ENCODE measurements at places on chromosomes 12 and 14.

DNA sequence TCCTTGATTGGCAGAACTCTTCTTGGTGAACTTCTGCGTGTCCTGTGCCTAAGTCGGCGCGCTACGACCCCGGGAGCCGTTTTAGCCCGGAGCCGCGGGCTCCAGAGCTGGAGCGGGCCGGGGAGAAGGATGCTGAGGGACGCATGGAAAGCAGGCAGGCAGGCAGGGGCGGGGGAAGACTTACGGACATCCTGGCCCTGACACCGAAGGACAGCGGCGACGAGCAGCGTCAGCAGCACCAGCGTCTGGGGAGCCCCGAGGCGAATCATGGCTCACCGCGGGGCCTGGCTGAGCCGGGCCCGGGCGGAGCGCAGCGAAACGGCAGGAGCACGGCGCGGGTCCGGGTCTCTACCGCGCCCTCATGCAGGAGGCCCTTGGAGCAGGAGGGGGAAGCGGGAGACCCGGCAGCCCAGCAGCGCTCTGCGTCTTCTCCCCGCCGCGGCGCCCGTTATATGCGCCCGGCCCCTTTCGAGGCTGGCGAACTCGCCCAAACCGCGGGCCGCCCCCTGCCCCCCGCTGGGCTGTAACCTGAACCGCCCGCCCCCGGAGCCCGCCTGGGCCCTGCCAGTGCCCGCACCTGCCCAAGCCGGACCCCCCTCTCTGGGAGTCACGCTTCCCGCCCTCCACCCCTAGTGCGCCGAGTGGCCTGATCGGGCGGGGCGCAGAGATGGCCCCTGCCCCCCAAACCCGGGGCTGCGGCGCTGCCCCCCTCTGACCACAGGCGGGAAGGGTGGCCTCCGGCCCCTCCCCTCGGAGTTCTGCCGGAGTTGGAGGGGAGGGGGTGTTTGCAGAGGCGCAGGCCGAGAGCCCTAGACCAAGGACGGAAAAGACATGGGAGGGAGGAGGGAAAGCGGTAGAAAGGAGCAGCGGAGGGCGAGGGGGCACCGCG lies at the start of gene COL2A1:
Gene COL2A1 (minus strand): TSS at position 424 of the 889 bp plus-strand sequence. CDS start 155 bp downstream, at position 269.
- DNase-seq: no peak

GRCh38 chr12:123726244-123726643 lies 14.1 kb downstream of the ATP6V0A2 start:
- DNase-seq: no peak

GRCh38 chr12:94544355-94544754 lies 84.7 kb upstream of the CEP83 start:
- DNase-seq: no peak

GRCh38 chr12:54142114-54142475 lies 46.7 kb downstream of the SMUG1 start:
- DNase-seq: no peak

DNA sequence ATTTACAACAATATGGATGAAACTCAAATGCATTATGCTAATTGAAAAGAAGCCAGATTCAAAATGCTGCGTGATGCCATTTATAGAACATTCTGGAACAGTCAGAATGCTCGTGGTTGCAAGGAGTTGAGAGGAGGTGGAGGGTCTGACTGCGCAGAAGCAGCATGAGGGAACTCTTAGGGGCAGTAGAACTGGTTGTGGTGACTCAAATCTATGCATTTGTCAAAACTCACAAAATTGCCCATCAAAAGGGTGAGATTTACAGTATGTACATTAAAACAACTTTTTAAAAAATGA lies 113.7 kb upstream of the PDZRN4 start:
- DNase-seq: no peak

- no peak for DNase-seq
Observed at GRCh38 chr12:131941987-131942341, 7.8 kb upstream of the EP400 start.

DNA sequence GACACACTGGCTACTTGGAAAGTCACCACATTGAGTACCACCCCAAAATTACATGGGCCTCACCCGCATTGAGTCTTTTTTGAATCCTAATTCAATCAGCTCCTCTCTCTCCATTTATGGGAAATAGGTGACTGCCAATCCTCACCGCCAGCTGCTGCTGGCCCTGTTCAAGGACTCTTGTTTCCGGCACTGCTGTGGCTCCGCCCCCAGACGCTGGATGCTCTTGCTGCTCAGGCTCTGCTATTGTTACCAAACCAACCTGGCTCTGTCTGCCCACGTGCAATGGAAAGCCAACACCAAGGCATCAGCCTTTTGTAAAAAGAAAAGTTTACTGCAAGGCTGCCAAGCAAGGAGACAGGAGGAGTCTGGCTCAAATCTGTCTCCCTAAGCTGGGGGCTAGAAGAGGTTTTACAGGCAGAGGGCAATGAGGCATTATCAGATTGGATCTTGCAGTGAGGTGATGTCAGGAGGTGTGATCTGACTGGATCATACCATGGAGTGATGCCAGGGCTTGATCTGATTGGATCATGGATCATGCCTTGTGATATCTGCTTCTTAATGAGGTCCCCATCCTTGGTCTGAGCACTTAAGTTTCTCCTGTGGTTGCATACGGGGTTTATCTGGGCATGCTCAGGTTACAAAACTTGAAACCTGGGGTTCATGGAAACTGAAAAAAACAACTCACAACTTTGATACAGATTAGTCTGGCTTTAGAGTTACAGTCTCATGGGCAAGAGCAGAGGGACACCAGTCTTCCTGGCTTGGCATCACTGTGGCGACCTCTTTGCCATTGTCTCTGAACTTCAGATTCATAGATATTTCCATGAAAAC lies 117.1 kb upstream of the SLC35F4 start:
- no peak for DNase-seq

- DNase-seq: no peak
Observed at GRCh38 chr14:30403791-30404190, 155.2 kb upstream of the G2E3 start.

DNA sequence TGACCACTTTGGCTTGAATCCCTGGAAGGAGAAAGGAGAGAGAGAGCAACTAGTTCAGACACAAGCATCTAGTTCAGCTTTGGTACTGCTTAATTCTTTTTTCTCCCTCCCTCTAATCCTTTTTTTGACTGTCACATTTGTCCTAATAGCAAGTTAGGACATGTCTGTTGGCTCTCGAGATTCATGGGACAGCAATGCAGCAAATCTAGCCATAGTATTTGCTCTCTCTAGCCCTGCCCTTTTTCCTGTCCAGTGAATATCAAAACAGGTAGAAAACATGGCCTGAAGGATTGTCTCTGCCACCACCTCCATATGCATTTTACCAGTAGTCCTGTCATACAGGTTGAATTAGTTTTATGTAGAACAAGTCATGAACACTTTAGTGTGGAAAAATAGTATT lies 116.4 kb downstream of the PTPRB start:
- no peak for DNase-seq

GRCh38 chr12:47876440-47876960 lies 28.3 kb downstream of the VDR start:
- no peak for DNase-seq

DNA sequence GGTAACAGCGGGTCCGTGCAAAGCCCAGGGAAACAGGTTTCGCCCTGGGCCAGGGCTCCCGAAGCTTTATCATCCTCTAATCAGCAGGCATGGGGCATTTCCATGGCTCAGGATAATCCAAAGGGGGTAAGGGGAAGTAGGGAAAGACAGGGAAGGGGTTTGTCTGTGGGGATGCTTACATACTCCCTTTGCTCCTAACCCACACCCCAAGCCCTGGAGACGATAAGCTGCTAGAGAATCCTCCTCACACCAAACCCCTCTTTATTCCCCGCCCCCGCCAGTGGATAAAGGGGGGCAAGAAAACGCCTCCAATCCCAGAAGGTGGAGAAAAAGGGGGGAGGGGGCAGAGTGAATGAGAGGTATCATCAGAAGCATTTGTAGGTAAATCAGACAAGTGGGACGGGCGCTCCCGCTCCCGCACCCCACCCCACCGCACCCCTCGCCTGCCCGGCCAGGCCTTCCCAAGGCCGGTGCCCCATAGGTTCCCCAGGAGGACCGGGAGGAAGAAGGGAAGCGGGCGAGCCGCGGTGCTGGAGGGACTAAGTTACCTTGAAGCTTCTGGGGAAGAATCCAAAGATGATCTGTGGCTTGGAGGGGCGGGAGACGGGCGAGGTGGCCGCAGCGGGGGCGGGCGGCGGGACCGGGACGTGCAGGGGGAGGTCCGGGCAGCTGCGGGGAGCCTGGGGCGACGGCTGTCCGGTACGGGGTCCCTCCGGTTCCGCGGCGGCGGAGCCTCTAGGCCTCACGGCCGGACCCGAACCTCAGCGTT lies 762 bp downstream of the PPP2R5E start:
- DNase-seq: no peak

DNA sequence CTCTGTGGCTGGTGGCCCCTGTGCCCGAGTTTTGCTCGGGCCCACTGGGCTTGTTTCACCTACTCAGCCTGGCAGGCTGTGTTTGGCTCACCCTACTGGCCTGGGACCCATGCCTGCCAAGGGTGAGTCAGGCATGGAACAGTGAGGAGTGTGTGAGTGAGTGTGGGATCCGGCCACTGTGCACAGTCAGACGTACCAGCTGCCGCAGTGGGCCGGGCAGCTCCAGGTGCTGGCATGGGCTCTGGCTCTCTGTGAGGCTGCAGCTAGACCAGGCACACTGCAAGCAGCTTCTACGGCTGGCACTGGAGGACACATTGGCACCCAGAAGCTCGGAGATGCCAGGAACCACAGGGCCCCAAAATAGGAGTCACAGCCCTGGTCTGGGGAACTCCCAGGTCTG lies 40.6 kb downstream of the HSD17B6 start:
- DNase-seq: no peak

GRCh38 chr12:62847709-62848108 lies 87.2 kb downstream of the PPM1H start:
- no peak for DNase-seq

DNA sequence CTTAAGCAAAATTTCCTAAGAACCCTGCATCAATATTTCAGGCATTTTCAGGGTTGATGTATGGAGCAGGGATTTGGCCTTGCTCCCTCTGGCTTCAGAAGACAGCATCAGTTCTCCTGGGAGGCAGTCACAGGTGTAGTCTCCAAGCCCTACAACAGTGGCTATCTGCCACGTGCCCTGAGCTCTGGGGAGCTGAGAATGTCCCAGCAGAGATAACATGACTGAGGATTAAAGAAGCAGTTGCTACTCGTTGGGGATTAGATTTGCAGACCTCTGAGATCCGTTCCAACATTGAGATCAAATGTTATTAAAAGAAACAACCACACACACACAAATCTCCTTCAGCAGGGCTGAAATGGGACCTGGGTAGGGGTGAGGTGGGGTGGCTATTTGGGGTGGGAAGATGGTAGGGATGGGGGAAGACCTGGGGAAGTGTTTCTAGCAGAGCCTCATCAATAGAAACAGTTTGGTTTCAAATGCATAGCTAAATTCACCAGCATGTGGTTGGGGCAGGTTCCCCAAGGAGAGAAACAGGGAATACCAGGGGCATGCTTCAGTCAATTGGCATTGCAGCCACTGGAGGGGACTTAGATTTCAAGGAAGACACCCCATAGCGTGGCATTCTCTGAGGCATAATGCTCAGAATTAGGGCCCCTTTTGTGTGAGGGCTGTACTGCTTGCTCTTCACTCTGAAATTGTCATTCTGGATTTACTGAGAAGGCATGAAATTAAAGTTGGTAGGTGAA lies 15.2 kb upstream of the FAM234B start:
- DNase-seq: no peak

- no peak for DNase-seq
Observed at GRCh38 chr12:30902001-30902400, 24.5 kb upstream of the TSPAN11 start.

DNA sequence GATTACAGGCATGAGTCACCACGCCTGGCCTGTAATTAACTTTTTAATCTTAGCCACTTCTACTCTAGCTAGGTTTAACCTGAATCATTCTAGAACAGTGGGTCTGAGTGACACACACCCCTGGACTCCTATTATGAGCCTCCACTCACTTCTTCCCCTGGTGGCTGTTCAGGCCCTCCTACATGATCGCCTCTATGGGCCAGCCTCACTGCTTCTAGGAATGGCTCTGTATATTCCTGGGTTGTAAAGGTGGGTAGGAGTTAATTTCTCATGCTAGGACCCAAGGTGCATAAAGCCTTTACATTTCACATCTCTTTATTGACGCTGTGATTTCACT lies 8.0 kb upstream of the RNU6-8 start:
- no peak for DNase-seq

DNA sequence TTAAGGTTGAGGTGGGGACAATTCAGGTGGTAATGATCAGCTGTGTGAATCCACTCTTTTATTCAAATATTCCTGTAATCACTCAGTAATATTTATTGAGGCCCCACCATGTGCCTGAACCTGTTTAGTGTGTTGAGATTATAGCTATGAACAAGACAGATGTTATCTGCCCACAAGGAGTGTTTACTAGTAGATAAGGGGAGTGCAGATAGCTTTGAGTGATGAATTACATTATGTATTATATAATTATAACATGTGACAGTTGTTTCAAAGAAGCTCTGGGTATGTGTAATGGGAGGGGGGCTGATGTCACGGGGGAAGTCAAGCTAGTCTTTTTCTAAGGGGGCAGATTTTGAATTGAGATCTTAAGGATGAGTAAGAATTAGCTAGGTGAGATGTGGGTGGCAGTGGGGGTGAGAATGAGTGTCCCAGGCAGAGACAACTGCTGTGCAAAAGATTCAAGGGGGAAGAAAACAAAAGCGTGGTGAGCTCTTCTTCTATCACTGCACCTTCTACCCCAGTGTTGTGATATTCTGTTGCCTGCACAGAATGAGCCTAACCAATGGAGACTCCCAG lies 21.3 kb upstream of the SRRM4 start:
- DNase-seq: no peak

GRCh38 chr14:63375769-63376168 lies 57.0 kb upstream of the GPHB5 start:
- DNase-seq: no peak

- peak; percentile 76 for DNase-seq
Observed at GRCh38 chr12:98516111-98516873, 902 bp downstream of the TMPO start.

GRCh38 chr12:38949363-38949762 lies 44.0 kb upstream of the CPNE8 start:
- no peak for DNase-seq

DNA sequence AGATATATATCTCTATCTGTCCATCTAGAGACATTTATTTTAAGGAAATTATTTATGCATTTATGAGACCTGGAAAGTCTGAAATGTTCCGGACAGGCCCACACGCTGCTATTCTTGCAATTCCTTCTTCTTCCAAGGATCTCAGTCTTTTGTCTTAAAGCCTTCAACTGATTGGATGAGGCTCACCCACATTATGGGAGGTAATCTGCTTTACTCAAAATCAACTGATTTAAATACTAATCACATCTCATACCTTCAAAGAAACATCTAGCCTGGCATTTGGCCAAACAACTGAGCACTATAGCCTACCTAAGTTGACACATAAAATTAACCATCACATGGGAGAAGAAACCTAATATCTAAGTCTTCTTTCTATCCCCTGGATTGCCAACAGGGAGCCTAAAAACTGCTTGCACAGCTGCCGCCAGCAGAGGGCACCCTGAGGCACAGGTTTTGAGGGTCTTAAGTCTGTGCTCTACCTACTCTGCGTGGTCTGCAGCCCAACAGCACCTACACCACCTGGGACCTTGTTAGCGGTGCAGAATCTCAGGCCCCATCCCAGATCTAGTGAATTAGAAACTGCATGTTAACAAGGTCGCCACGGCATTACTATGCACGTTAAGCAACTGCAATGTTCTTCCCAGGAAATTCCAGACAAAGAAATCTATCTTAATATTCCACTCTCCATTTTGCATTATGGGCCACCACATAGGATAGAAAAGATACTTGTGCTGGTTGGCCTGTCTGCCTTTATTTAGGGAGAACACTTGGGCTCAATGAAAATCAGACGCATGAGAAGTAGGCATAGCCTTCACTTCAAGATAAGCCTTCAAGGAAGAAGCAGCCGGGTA lies 249.7 kb downstream of the FOXG1 start:
- DNase-seq: peak; percentile 2

GRCh38 chr12:104473374-104473983 lies 16.7 kb downstream of the CHST11 start:
- no peak for DNase-seq

Measured in stimulated activated CD4-positive, alpha-beta T cell treated with anti-CD3 and anti-CD28 coated beads, Interleukin-4, amount 100 ng/mL, for 48 hours (primary cell).